Stimulated activated CD8-positive, alpha-beta memory T cell treated with anti-CD3 and anti-CD28 coated beads, Interleukin-7, amount 100 ng/mL, for 1 hour (primary cell): ENCODE measurements at places on chromosomes 16 and 17.

- DNase-seq: no peak
Measured at GRCh38 chr17:63402431-63403212, 43.5 kb downstream of the CYB561 start.

- DNase-seq: no peak
Measured at GRCh38 chr17:8117980-8118768, at the start of gene ALOXE3. Gene ALOXE3, minus strand, starts transcription at chr17:8118514. Its CDS starts 524 bp downstream, at chr17:8117990.

GRCh38 chr16:85466304-85466700 lies 146.8 kb upstream of the GSE1 start:
- DNase-seq: no peak

DNA sequence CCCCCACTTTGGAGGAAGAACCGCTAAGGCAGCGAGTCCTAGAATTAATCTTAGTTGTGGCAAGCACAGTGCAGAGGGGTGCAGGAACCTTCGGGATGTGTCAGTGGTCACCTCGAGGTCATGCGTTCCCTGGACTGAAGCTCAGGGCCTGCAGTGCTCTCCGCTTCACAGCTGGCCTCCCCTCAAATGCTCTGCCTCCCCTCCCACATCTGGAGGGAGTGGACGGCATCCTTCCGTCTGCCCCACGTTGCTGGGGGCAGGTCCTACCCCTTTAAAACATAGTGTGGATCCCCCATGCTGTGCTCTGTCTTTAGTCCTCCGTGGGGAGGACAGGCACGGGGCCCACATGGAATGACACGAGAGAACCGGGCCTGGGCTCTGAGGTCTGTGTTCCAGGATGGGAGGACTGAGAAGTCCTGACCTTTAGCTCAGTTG lies 99.5 kb upstream of the CDC42EP4 start:
- DNase-seq: no peak

DNA sequence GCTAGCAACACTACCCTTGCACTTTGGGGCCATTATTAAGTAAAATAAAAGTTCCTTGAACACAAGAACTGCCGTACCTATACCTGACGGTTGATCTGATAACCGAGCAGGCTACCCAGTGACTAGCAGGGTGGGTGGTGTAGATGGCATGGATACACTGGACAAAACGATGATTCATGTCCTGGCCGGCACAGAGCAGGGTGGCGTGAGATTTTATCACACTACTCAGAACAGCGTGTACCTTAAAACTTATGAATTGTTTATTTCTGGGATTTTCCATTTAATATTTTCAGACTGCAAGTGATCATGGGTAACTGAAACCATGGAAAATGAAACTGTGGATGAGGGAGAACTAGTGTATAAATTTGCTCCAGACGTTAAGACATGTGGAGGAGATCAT lies 41.0 kb upstream of the MSI2 start:
- no peak for DNase-seq

DNA sequence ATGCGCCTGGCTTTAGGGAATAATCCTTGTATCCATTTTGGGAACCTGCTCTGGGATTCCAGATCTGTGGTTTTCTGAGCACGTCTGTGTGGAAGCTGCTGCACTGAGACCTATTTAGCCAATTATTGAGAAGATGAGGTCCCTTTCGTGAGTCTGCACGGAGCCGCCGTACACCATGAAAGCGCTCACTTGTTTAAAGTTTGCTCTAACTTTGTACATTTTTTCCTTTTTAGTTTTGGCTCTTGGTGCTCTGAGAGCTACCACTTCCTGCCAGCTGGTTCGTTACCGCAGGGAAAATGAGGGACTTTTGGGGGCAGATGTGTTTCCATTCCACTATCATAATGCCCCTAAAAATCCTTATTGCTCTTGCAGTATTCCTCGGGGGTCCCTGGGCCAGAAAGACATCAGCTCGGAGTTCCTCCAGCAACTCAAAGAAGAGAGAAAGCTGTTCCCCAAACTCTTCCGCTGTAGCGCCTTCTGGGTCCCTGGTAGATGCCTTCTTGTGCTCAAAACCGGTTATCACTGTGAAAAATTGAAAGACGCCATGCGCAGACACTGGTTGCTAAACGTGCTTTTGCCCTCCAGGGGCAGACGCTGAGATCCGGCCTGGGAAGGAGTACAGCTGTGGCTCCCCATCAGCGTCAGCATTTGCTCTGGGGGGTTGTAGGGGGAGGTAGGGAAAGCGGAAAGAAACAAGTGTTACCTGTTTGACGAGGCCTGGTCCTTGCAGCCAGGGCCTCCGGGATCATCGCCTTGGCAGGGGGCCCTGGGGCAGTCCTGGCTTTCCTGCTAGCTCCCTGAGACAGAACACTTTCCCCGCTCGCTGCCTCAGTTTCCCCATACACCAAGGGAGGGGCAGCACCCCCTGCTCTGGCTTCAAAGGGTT lies 238.1 kb downstream of the MRTFB start:
- no peak for DNase-seq

- no peak for DNase-seq
Measured at GRCh38 chr16:6193718-6194117, 1096.1 kb upstream of the EEF2KMT start.

- DNase-seq: no peak
Measured at GRCh38 chr17:79822583-79823124, 16.6 kb downstream of the CBX4 start.

DNA sequence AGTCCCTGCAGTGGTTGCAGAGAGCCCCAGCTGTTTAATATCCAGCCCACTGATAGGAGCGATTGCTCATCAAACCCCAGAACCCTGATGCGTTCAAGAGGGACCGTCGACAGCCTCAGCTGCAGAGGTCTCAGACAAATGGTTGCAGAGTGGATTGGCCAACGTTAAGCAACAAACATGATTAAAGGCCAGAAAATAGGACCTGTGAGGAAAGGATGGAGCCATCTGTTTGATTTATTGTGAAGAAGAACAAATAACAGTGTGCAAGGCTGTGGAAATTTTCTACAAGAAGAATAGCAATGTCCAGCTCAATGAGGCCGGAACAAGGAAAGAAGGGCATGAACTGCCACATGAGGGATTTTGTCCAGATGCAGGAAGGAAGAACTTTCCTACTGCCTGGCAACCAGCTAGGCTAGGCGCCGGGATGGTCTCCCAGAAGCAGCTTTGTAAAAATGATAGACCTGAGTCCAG lies 138.4 kb upstream of the DNAH9 start:
- no peak for DNase-seq

DNA sequence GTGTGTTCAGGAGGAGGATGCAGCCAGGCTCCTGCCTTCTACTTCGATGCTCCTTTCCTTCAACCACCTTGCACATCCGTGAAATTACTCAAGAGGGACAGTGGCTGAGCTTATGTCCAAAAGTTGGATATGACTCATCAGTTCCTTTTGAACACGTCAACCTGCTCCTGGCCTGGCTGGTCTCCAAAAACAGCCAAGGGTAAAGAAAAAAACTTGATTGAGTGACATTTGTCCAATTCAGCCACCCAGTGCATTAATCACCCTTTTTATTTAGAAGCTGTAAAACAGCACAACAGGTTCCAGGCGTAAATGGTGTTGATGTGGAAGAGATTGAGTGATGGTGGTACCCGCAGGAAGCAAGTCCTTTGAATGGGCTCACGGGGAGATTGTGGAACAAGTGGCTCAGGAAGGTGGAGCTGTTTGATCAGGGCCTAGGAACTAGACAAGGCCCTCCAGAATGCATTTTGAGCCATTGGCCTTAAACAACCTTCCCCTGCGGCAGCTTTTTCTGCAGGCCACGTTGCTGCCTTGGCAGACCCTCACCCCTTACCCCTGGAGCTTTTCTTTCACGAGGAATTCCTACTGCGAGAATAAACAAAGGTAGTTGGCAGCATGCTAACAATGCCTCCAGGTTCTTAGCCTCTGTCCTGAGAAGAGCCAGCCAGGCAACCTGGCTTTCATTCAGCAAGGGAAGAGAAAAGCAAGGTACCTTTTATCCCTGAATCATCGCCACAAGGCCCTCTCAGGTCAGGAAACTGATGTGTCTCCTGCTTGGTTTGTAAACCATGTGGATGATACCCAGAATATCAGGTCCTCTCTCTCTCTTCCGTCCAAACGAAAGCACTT lies 173.3 kb upstream of the CACNG5 start:
- no peak for DNase-seq

DNA sequence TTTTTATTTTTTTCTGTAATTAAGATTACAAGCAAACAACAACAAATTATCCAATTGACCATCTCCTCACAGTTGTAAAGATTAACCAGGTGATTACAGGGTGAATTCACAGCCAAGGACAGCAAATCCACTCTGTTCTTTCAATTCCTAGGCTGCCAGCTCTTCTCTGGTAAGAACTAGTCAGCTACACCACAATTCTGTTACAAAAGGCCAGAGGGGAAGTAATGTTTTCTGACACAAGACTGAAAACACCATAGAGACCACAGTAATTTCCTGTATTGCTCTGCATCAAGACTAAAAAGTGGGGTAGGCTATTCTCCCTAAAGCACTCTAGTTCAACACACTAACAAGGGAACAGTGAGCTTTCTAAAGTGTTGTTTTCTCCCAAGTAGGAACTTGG lies 10.6 kb downstream of the CA10 start:
- DNase-seq: no peak

- no peak for DNase-seq
Measured at GRCh38 chr16:68015681-68016080, at the start of gene DPEP2NB. Gene DPEP2NB, minus strand, starts transcription at chr16:68015911. Its CDS starts 141 bp downstream, at chr16:68015770.

GRCh38 chr17:10793256-10793655 lies 10.6 kb downstream of the TMEM238L start:
- DNase-seq: no peak

DNA sequence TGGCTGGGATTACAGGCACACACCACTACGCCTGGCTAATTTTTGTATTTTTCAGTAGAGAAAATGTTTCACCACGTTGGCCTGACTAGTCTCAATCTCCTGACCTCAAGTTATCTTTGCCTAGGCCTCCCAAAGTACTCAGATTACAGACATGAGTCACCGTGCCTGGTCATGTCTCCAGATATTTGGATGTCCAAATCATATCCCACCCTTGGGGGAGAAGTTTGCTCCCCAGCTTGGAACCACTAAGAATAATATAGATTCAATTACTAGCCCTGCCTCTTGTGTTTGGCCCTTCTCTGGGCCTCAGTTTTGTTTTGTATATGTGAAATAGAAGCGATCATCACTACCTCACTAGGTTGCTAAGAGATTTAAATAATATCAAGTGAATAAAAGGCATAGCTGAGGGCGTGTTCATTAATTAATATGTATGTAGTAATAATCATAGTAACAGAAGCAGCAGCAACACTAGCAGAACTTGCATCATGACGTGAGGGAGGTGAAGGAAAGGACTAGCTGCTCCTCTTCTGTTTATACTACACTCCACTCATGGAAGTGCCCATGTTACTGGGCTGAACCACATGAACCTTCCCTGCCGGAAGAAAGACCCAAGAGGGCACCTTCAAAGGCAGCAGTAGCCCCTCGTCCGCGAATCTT lies 253.6 kb upstream of the XYLT1 start:
- no peak for DNase-seq

DNA sequence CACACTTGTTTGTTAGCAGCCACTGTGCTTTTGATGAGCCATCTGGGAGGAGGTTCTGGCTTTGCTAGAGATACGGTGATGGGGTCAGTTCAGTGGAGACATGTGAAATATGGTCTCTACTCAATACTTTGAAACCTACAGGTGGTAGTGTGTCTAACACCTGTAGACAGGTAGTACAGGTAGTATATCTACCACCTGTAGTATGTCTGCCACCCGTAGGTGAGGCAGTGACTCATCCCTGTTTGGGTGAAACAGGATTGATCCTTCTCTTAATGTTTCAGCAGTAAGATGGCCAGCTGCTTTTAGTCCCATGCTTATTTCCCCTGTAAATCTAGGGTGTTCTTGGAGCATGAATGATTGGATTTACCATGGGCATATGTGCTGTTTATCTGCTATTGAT lies 240.8 kb downstream of the SNX29 start:
- no peak for DNase-seq

- DNase-seq: no peak
Measured at GRCh38 chr17:49512296-49513043, 17.4 kb downstream of the NGFR start.

DNA sequence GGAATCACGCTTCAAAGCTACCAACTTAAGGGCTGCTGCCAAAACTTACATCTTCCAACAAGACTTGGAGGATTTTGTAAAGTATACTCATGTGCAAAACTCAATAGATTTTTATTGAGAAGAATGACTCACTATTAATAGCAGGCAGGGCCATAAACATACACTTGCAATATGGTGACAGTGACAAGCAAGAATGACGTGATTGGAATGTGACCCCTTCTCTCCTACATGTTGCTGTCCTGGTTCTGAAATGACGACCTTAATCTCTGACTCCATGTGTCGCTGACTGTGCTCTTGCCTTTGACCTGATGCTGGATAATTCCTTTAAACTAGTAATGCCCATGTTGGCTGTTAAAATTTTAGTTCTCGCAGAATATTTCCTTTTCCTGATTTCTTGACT lies 174.5 kb downstream of the PARN start:
- no peak for DNase-seq

DNA sequence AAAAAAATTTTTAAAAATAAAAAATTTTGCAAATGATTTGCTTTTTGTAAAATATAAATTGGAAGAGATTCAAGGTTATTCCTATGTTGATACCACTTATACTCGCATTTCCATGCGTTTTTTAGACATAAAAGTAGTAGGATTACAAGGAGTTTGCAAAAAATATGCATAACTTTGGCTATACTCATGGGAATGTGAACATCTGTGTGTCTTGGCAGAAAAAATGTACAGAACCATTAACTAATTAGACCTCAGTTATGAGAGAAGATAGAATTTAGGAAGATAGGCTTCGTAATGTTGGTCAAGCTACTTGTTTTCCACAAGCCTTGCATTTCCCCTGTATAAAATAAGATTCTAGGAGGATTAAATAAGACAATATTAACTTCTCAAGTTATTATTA lies 61.1 kb upstream of the VPS4A start:
- no peak for DNase-seq

GRCh38 chr17:21392266-21392665 lies 16.1 kb downstream of the KCNJ12 start:
- no peak for DNase-seq

DNA sequence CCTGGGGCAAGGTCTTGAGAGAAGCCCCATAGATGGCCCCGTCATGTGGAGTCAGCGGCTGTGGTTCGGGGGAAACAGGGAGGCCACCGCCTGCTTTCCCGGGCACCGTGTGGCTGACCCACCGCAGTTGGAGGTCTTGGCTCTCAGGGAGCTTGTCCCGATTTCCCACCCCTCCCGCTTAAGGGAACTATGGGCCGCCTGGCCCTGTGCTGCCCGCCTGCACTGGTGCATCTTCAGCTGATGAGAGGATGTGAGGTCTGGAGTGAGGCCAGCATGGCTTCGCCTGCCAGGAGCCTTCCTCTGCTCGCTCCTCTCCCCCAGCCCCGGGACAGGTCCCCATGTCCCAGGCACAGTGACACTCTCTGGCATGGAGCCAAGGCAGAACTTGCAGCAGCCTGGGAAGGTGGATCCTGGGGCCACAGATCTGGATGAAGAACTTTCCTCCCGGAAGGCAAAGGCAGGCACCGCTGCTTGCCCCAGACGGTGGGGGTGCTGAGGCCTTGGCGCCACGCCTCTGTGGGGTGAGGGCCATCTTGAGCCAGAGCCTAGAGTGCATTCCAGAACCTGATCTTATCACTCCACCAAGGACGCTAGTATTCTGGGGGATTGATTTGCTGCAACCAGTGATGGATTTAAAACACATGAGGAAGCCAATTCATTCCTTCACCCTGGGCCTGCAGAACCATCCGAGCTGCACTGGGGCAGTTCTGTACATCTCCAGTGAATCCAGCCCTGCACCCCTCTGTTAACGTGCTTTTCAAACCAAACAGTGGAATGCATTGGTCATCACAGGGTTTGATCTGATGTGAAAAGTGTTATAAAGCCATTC lies 178.6 kb upstream of the TNRC6C start:
- no peak for DNase-seq

- DNase-seq: no peak
Measured at GRCh38 chr16:15857724-15858560, 1.1 kb upstream of the MYH11 start.
